Epithelial cell of proximal tubule (primary cell): ENCODE measurements at places on chromosomes 11 and 22. TPM values are rescaled to one million over a fixed set of nuclear protein-coding genes. Genes with fewer than 3 reads are reported as not detected.

Gene APIP
- 21.6 and 26.0 TPM in 2 replicates for total RNA-seq

GRCh38 chr11:19084661-19085315 lies 24.3 kb upstream of the MRGPRX2 start:
- no peak for DNase-seq

DNA sequence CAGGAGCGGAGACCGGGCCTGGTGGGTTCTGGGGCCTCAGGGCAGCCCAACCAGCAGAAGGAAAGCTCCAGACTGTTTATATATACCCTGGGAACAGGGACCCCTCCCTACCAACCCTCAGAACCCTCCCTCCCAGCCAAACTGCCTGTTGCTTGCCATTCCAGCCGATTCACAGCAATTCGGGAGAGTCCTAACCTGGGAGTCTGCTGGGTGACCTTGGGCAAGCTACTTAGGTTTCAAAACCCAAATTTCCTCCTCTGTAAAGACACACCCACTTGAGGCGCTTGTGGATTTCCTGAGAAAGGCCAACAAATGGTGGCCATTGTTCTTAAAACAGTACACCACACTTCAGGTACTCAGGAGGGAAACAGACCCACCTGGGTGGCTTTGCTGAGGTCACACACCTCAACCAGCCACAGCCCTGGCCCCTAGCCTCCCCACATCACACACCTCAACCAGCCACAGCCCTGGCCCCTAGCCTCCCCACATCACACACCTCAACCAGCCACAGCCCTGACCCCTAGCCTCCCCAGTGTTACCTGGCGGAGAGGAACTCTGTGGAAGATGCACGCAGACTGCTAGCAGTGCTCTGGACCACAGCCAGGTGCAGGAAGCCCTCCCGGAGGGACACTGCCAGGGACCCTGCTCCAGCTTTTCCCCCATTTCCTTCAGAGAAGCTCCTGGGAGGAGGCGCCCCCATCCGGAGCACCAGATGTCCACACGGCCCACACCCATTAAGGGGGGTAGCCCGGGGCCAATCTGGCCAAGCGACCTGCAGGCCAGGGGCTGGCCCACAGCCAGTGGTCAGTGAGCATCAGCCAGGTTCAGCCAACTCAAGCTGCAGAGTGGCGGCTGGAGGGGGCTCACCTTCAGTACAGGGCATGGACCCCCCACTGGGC lies 6.2 kb downstream of the SHISA8 start:
- DNase-seq, result no peak

Gene CDC42BPG
- 4.6 and 8.9 TPM in 2 replicates for total RNA-seq

Gene C11orf16
- total RNA-seq, result not detected in 2 replicates

Gene CLMP
- 19.0 and 27.7 TPM in 2 replicates for total RNA-seq

Gene HEPACAM
- total RNA-seq, result under 0.01 TPM in 1 of 2 replicates, not detected in the other

DNA sequence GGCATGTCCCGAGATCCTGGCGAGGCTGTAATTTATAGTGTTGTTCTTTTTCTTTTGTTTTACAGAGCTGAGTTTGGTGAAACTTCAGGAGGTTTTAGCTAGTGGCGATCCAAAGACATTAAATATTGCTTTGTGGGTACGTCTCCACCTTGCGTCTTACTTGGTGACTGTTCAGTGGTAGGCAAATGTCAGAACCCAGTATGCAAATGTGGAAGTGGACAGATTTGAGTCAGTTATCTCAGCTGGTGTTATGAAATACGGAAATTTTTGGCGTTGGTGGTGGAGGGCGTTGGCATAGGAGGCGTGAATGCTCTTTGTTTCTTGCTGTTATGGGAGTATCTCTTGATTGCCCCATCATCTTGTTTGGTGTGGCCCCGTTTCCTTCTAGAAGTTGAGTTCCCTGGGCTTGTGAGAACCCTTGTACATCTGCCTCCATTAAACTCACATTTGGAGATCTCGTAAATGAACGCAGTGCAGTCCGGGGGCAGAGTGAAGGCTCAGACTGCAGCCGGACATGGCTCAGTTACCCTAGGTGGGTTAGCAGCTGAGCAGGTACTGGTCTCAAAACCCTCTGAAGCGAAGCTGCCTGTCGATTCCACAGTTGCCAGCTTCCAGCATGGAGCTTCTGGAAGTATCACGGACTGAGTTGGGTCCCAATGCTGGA lies 39.9 kb downstream of the PTPRJ start:
- DNase-seq, result no peak

Gene ZC3H7B
- total RNA-seq, result 55.6 and 75.5 TPM in 2 replicates

Gene ENDOD1
- total RNA-seq, result 23.2 and 36.6 TPM in 2 replicates

Gene DEPDC7
- 2.2 and 2.5 TPM in 2 replicates for total RNA-seq

DNA sequence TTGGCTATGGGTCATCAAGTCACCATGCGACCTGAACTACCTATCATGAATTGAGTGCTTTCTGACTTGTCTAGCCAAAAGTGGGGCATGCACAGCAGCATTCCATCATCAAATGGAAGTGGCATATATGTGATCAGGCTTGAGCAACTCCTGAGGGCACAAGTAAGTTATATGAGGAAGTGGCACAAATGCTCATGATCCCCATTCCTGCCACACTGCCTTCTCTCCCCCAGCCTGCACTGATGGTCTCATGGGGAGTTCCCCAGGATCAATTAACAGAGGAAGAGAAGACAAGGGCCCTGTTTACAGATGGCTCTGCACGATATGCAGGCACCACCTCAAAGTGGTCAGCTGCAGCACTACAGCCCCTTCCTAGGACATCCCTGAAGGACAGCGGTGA lies 21.8 kb downstream of the MS4A4E start:
- DNase-seq, result no peak

- no peak for DNase-seq
Observed at GRCh38 chr11:26983645-26984044, 10.3 kb upstream of the FIBIN start.

DNA sequence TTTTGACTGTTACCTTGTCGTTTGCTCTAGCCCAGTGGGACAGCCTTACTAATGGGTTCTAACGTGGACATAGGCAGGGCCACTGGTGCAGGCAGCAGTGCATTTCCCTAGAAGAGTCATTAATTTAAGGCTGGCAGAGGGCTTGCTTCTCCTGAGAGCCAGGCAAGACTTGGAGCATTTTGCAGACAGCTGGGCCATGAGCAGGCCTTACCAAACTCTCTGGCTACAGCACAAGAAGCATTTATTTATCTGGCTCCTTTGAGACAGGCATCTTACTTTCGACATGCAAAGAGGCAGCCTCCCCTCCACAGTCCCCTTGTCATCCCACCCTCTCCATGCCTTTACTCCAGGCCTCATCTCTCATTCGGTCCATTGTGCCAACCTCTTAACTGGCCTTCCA lies 139.9 kb downstream of the CSNK2A3 start:
- DNase-seq, result no peak

GRCh38 chr11:105700271-105700670 lies 90.4 kb downstream of the GRIA4 start:
- no peak for DNase-seq

- no peak for DNase-seq
Observed at GRCh38 chr22:47807506-47807905, 1045.1 kb downstream of the TBC1D22A start.

Gene XPNPEP3
- 7.1 and 9.1 TPM in 2 replicates for total RNA-seq
